ENCODE measurements at places on chromosomes 6 and 20.

DNA sequence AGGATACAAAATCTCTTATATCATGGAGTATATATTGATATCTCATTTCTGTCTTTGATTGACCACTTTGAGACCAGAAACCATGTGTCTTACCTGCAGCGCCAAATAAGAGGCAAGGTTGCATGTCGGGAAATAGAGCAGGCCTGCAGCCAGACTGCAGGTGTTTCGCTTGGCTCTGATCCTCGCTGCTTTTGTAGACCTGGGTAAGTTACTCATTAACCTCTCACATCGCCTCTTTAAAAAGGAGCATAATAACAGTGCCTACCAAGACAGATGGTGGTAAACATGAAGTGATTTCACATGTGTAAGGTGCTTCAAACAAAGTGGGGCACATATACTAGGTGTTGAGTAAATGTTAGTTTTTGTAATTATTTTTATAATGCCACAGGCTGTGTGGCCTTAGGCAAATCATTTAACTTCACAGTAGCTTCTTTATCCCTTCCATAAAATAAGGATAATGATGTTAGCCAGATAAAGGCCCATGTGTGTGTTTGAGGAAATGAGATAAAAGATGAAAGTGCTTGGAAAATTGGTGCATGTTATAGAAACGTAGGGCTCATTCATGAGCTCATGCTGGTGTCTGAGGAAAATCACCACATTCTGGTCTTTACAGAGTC lies 248.8 kb upstream of the MAP3K7 start:
- no peak for DNase-seq

DNA sequence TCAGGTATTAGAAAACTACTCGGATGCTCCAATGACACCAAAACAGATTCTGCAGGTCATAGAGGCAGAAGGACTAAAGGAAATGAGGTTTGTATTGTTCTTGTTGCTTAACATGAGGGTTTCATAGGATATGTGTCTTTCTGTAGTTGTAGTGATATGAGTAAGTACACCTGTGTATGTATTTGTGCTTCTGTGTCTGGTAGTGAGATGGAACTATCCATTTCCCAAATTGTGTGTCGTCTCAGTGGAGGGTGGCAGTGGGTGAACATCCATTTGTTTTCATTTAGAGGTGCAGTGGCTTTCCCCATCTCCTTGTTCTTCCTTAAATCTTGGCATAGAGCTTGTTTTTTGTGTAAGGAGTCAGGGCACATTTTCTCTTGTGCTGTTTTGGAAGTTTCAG lies 8.2 kb downstream of the ASXL1 start:
- DNase-seq, result no peak

DNA sequence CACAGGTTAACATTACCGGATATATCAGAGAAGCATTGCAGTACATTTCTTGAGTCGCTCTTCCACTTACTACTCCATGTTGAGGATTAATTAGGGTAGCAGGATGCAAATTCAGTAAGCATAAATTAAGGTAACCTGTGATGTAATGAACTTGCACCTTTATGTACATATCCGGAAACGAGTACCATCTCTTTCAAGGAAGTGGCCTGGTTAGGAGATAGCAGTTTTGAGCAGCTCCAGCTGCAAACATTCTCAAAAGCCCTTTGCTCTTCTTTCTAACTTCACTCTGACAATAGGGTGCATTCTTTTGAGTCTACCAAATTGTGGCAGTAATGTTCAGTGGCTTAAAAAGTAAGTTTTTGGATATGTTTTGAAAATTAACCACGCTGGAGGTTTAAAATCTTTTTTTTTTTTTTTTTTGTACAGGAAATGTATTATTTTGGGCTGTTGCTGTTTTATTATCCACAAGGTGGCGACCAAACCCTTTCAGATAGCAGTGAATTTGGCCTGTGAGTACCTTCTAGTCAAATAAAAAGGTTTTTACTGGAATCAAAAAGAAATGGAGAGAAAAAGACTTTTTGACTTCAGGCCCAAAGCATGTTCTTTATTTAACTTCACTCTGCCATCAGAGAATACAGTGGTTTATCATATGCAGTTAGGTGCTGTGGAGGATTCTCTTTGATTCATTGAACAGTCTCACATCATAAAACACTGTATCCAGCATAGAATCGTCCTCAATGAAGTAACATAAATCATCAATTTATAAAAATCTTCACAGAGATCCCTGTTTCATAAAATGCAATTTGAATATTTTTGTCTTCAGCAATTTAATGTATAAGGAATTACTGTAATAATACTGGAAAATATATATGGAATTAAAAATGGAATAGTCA lies 8.9 kb downstream of the FAM217B start:
- DNase-seq, result no peak

DNA sequence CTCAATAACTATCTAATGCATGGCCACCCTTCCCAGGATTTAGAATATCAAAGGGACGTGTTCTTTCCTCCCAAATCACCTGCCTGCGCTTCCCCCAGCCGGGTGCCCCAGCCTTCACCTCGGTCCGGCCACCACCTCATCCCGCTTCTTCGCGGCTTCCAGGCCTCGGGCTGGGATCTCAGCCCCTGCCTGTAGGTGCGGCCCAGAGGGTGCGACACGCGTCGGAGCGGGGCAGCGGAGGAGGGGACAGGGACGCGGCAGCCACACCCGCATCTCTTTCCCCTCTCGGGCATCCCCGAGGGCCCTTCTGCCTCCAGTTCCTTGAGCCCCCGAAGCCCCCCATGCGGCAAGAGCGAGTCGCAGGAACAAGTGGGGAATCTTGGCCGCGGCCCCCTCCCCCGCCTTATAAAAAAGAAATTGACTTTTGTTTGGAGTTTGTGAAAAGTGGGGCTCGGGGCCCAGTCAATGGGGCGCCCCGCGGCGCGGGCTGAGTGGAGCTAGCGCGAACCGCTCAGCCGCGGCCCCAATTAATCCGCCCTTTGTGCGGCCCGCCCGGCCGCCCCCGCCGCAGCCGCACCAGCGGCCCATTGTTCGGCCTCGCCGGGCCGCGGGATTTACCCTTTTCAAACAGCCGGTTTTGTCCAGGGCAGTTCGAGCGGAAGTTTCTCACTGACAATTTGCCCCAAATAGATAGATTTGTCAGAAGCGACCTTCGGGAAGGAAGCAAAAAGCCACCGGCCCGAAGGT lies 8.4 kb upstream of the NR2E1 start:
- DNase-seq, result no peak

DNA sequence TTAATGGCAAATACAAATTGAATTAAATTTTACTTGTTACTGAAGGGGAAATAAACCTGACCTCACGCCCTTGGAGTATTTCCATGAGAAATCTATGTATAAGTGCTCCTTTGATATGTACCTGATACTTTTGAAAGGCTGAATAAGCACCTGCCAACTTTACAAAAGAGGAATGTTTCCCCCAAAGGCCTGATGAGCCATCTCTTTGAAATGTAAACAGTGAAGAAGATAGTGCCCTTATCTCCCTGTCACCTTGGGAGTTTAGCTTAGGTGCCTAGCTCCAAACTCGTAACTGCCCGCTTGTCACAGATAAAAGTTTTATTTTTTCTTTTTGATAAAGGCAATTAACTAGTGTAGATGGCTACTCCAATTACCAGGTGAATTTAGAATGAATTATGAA lies 1.1 kb upstream of the ZNF343 start:
- no peak for DNase-seq

- peak; percentile 44 for DNase-seq
Observed at GRCh38 chr6:42451333-42452170, at the start of gene TRERF1. Gene TRERF1, minus strand, starts transcription at chr6:42451926. Its CDS starts 182,336 bp downstream, at chr6:42269590.

DNA sequence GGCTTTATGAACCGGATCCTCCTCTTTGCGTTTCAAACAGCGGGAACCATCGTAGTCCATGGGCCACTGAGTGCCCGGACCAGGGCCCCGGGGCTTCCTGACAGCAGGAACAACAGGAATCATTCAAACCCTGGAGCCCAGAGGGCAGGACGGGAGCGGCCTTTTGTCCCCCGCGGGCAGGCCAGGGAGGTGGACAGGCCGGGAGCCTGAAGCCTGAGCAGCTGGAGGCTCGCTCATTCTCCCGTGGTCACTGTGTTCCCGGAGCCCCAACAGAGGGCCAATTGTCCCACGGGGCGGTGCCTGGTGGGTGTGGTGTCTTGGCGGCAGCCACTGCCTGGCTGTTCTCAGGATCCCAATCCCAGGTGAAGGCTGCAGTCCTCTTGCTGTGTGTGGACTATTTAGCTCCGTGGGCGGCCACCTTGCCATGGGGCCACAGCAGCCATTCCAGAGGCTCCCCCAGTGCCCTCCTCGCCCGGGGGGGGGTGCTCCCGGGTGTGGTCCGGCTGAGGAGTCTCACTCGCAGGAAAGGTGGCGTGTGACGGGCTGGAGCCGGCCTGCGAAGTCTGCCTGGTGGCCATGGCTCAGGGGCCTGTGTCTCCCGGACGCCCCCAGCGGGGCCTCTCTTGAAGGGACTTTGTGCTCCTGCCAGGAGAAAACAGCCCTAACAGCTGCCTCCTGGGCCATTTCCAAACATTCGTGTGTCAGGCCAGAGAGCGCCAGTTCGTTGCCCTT lies 77.2 kb upstream of the BHLHE23 start:
- no peak for DNase-seq

GRCh38 chr6:112030961-112031660 lies 22.8 kb upstream of the CCN6 start:
- DNase-seq, result no peak

DNA sequence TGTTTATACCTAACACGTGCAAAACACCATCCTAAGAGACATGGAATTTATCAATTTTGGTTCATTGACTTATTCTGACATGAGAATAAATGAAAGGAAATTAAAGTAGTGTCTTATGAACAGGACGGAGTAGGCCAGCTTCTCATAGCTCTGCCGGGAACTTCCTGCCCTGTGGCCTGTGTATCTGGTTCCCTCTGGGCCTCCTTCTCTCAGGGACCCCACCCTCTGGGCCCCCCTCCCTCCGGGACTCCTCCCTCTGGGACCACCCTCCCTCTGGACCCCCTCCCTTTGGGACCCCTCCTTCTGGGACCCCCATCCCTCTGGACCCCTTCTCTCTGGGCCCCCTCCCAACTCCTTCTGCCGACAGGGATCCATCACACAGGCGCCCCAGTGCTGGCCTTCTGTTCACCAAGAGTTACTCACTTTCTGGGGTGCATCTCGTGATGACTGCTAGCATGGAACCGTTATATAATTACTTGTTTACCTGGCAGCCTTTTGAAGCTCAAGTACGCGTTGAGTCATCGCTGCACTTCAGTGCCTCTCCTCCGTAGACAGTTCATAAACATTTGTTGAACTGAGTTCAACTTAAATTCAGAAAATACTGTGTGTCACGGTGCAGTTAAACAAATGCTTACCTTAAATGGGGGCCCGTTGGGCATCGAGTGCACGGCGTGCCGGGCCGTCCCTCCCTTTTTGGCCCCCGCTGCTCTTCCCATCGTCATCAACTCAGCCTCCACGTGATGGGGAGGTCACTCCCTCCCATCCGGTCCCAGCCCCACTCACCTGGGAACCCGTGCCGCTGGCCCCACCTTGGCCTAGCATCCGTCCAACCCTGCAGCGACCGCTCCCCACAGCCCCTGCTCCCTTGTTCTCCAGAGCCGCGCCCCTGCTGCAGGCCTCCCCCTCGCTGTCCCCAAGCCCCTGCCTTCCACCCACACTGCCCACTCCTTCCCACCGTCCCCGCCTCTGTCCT lies 8.1 kb downstream of the CCR6 start:
- DNase-seq, result no peak

- DNase-seq, result no peak
Observed at GRCh38 chr20:3262566-3262965, 23.6 kb upstream of the SLC4A11 start.

- no peak for DNase-seq
Observed at GRCh38 chr6:161434921-161435747, 161.3 kb upstream of the AGPAT4 start.

DNA sequence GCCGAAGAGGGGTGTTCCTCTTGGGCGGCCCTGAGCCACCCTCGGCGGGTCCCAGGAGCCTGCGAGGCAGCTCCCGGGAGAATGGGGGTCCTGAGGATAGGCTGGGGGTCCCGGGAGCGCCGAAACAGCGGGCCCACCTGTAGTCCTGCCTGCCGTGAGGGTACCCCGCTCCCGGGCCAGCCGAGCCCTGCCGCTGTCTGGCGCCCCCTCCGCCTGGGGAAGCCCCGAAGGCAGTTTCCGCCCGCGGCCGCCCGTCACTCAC lies 280 bp downstream of the SPATA2 start:
- DNase-seq, result no peak

- DNase-seq, result no peak
Observed at GRCh38 chr6:154134471-154135147, 95.6 kb downstream of the OPRM1 start.

GRCh38 chr20:8065691-8066090 lies 46.1 kb upstream of the TMX4 start:
- DNase-seq, result no peak

DNA sequence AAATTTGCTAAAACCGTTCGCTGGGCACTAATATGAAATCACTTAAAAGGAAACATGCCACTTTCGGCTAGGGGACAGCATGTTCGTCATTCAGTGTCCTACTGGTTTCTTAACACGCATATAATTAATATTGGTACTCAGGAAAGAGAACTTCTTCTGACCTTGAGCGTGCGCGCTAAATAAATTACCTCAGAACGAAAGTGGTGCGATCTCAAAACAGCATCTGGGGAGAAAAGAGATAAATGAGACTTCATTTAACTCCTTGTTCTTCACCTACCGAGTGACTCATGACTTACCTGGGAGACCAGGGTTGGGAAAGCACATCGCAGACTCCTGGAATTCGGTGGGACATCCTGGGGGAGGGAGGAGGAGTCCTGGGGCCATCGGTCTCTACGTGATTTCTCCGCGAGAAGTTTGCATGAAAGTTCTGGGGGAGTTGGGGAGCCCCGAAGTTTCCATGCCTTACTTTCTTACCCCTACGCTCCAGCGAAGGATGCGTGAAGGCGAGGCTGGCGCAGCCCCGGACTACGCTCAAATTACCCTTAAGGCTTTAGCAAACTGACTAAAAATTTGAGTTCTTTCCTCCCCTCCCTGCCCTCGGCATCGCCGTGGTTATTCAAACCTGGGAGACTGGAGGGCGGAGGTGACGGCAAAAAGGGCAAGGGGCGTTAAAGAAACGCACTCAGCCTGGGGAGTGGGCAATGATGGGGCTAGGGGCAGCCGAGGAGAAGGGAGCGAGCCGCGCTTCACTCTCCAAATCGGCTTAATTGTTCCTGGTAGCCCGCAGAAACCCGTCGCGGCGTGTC lies 1.1 kb upstream of the BEND6 start:
- DNase-seq, result no peak

GRCh38 chr6:117267766-117268534 lies 2.6 kb downstream of the VGLL2 start:
- DNase-seq, result no peak

DNA sequence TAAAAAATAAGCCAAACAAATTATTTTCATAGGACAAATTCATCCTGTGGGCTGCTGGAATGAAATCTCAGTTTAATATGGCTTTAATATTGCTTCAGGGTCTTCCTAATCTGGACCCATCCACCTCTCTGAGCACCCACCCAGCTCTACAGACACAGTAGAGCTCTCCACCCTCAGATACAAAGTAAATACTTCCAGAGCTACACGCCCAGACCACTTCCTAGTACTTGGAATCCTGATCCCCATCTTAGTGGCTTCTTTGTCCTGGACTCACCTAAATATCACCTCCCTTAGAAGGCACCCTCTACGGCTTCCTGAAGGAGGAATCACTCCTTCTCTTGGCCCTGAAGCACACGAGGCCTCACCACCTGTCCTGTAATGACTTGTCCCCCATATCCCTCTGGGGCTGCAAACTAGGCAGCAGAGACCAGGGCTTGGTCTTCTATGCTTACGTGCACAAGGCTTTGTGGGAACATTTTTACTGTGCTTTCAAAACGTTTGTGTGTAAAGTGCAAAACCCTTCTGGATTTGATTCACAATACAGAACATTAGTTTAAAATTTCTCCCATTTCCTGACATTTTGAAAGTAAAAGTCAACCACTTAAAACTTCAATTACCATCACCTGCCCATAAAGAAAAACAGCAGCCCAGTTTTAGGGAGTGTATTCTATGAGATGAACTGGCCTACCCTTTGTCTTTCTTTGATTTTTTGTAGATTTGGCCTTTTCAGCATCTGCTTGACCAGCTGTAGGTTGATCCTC lies 2.4 kb downstream of the CTCFL start:
- DNase-seq, result no peak

Measured in activated effector memory CD4-positive, alpha-beta T cell treated with Interleukin-2 at 50 U/mL for 16 hours (primary cell).